Right ventricle myocardium inferior (tissue), 1 donor: ENCODE measurements at places on chromosomes 16 and 17. TPM values are rescaled to one million over a fixed set of nuclear protein-coding genes. Genes with fewer than 3 reads are reported as not detected.

Gene CWC25
- total RNA-seq: 9.4 TPM

Gene CHST6
- 0.62 TPM for total RNA-seq

Gene ATP2A1
- total RNA-seq: 0.11 TPM

Gene KRTAP2-3
- not detected for total RNA-seq

Gene SULT1A1
- total RNA-seq: 14.8 TPM

Gene HEATR9
- total RNA-seq: not detected

Gene OTOP2
- not detected for total RNA-seq

Gene AANAT
- total RNA-seq: not detected

Gene LRRC37B
- total RNA-seq: 3.2 TPM

Gene TMEM132E
- total RNA-seq: not detected

Gene CMTM2
- total RNA-seq: 0.35 TPM

Gene KRT31
- total RNA-seq: not detected

Gene NUPR1
- 49.6 TPM for total RNA-seq

Gene KCNH6
- total RNA-seq: not detected

Gene NXPH3
- total RNA-seq: 4.5 TPM

Gene SLC2A4
- 119 TPM for total RNA-seq

Gene CCL17
- total RNA-seq: not detected

Gene TBC1D3C
- total RNA-seq: not detected

Gene HYDIN
- total RNA-seq: 0.51 TPM

Gene RND2
- total RNA-seq: 1.5 TPM

Gene APOBR
- 0.51 TPM for total RNA-seq

Gene PRRT2
- 3.2 TPM for total RNA-seq

Gene FBXO39
- total RNA-seq: not detected

Gene TBC1D28
- not detected for total RNA-seq

Gene OR3A2
- 0.22 TPM for total RNA-seq

Gene C1QL1
- total RNA-seq: 11.3 TPM

Gene LLGL2
- 4.1 TPM for total RNA-seq

Gene TMC8
- 4.3 TPM for total RNA-seq

Gene KRTAP3-2
- total RNA-seq: not detected

Gene TCAP
- 5,286 TPM for total RNA-seq

Gene DCAKD
- total RNA-seq: 24.2 TPM

Gene KRT20
- total RNA-seq: not detected

Gene UNC13D
- 10.7 TPM for total RNA-seq

Gene CTRB1
- total RNA-seq: not detected

Gene OGFOD3
- 23.5 TPM for total RNA-seq

Gene PPP1R27
- not detected for total RNA-seq

Gene TNFRSF17
- not detected for total RNA-seq

Gene RAPGEFL1
- 2.1 TPM for total RNA-seq

Gene MAF
- total RNA-seq: 19.6 TPM

Gene NPIPB6
- total RNA-seq: 0.73 TPM

Gene SYCE1L
- total RNA-seq: not detected

Gene C17orf78
- total RNA-seq: not detected

Gene CCDC78
- 0.49 TPM for total RNA-seq

Gene TBC1D3E
- total RNA-seq: not detected

Gene SLC47A1
- total RNA-seq: 4.6 TPM

Gene NXN
- total RNA-seq: 18.5 TPM

Gene KIFC3
- 55.3 TPM for total RNA-seq

Gene NEUROD2
- not detected for total RNA-seq

Gene APOH
- not detected for total RNA-seq

Gene WFIKKN1
- 0.16 TPM for total RNA-seq

Gene PSMB3
- total RNA-seq: 175 TPM

Gene PRSS21
- total RNA-seq: not detected

Gene DNASE1L2
- 0.49 TPM for total RNA-seq

Gene ZNF213
- 6.2 TPM for total RNA-seq

Gene ZNF423
- 8.8 TPM for total RNA-seq

Gene SMG6
- 21.0 TPM for total RNA-seq

Gene SOST
- total RNA-seq: not detected

Gene DUSP14
- 21.5 TPM for total RNA-seq

Gene LRRC46
- 0.30 TPM for total RNA-seq

Gene TMEM92
- total RNA-seq: not detected
